AG04449 (cell line): ENCODE measurements at places on chromosomes 4 and X.

GRCh38 chr4:189305500-189305899 is 635.2 kb upstream of the FRG1 start:
- no peak for DNase-seq

GRCh38 chrX:107227780-107228485 is 21.5 kb downstream of the DNAAF6 start:
- no peak for DNase-seq

GRCh38 chr4:74109870-74110605 is 11.0 kb upstream of the CXCL2 start:
- peak; percentile 67 for DNase-seq

DNA sequence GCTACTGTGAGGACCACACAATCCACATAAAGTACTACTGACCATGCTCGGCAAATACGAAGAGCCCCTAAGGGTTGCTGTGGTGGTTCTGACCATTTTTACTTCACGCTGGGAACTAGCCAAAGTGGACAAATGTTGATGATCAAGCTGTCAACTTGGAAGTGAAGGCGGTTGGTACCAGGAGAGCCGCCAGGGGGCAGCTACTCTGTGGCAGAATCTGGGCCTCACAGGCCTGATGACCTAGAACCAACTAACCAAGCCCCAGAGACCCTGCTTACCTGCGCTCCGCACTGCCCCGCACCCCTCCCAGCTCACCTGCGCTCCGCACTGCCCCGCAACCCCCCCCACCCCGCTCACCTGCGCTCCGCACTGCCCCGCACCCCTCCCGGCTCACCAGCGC is 5.6 kb downstream of the GAK start:
- DNase-seq = no peak

DNA sequence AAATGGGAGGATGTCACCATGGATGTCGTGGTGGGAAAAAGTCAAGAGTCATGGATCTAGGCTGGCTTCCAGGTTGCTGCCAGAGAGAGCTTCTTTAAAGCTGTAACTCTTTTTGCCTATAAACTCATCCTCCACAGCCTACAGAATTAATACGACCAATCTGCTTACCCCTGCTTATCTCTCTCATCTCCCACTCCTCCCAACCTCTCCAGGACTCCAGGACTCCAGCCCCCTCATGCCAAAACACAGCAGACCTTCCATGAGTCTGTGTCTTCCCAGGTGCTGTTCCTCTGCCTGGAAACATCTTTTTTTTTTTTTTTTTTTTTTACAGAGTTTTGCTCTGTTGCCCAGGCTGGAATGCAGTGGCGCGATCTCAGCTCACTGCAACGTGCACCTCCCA is 15.3 kb upstream of the SLC10A4 start:
- no peak for DNase-seq

GRCh38 chr4:177123811-177124210 is 185.9 kb upstream of the NEIL3 start:
- DNase-seq = no peak

DNA sequence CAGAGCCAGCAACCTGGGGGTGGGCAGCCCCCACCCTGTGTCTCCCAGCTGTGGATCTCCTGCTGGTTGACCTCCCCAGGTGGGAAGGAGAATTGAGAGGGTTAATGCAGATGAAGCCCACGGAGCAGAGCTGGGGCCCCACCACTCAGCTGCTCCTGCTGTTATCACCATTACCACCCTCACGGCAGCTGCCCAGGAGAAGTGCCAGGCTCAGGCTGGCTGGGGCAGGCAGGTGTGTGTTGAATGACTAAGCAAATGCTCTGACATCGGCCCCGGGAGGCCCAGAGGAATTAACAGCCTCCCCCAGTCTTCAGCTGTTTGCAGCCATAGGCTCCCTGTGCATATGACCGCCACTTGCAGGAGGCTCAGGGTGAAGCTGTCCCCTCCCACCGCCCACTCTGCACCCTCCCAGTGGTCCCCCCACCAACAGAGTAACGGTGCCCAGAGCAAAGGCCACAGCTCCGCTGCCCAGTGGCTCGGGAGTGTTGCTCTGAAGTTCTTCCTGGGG is 133.8 kb downstream of the CPZ start:
- DNase-seq = no peak

DNA sequence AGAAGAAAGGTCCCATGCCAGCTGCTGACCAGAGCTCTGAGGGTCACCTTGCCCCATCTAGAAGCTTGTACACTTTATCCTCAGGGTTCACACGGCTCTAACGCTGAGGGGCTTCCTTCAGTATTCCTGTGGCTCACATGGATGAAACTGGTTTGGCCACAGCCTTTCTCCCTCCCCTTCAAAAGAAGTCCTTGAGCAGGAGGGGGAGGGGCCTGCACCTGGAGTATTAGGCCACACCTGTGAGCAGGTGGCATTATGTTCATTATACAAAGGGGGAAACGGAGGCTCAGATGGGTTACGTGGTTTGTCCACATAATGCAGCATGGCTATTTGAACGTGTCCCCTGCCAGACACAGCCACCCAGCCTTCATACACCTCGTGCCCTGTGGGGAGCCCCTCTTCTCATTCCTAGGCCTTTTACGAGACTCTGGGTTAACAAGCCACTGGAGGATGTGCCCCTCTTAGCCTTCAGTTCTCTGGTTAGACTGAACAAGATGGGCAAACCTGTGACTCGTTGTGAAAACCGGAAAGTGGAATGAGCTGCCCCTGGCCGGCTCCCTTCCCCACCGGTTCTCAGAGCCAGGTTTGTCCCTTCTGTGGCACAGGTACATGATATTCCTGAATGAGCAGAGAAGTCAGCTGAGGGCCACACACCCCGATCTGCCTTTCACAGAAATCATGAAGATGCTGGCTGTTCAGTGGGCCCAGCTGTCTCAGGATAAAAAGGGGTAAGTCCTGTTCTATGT is 27.2 kb upstream of the JAKMIP1 start:
- no peak for DNase-seq
